Activated T-helper 1 cell treated with Interleukin-2 at 50 U/mL for 16 hours (primary cell): ENCODE measurements at places on chromosomes 3 and 15.

DNA sequence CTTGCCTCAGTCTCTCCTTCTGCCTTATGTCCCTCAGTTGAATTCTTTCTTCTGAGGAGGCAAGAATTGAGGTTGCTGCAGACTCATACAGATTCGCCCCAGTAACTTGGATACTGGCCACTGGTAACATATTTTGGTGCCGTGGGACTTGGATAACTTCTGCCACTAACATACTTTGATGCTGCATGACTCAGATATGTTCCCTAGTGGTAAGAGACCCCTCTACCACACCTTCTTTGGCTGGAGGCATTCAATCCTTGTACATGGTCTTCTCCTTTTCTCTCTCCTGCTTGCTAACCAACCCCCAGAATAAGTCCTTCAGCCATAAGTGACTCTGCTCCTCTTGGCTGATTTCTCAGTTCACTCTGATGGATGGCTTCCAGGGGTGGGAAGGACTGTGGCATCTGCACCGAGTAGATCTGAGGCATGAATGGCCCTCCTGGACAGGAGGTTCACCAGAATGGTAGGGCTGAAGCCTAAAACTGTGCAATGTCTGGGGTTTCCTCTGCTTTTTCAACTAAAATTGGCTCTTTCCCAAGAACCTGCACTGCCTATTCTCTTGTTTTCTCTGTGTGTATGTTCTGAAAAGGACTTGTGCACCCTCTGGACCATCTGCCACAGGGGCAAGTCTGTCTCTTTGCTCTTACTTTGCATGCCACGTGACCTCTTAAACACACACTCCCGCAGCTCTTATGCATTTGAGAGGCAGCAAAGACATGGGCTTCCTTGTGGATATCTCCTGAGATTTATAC, 55.5 kb upstream of the FSTL1 start:
- DNase-seq = no peak

- DNase-seq = no peak
These were observed 23.0 kb upstream of the FURIN start for GRCh38 chr15:90845201-90845949.

DNA sequence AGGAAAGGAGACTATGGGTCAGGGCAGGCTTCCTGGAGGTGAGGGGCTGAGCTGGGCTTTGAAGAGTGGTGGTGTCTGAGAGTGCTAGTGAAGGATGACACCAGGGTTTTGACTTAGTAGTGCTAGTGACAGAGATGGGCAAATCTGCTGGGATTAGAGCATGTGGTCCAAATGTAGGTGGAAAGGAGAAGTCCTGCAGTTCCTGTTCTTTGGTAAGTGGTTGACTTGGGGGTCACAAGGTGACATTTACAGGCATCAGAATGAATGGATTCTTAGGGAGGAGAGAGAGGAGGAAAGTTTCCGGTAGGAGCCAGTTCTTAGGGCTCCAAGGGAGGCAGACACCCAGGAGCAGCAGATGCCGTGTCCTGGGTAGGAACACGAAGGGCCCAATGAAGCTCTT, 796 bp upstream of the DOCK3 start:
- DNase-seq = no peak

DNA sequence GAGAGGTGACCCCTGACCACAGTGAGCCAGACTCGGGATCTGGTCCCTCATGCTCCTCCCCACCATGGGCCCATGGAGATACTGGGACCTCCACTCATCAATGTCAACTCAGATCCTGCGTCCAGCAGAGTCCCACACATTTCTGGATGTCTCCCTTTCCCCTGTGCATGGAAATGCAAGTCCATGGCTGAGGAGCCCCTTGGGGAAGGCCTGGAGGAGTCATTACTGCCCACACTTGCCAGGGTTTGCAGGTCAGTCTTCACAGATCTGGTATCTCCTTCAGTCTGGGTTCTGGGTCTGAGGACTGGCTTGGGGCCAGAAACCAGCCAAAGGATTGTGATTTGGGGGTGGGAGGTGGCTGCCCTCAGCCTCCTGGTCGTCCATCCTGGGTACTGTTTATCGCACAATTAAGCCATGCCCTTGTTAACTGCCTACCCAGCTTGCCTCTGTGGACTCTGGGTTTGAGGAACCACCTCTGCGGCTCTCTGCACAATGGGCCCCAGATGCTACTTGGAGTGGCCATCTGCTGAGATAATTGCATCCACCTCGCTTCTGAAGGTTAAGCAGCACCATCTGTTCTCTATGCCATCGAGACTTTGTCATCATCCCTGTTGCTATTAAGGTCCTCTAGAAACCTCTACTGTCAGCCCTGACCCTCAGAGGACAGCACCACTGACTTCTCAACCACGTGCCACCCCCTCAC, 49.9 kb upstream of the KLF13 start:
- no peak for DNase-seq

DNA sequence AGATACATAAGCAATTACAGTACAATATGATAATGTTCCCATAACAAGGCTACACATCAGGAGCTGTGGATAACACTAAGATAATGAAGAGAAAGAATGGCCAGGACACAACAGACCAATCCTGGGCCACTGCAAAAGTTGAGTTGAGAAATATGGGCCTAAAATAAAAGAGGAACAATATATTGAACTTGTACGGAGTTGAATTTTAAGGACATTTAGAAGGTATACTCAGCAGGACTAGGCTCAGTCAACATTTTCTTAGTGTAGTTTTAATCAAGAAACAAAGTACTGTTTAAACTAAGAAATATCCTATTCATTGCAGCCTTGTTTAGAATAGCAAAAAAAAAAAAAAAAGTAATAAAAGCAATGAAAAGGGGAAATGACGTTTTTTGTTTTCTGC, 24.3 kb downstream of the HERC1 start:
- DNase-seq = no peak

GRCh38 chr3:105793040-105793439, 75.8 kb downstream of the CBLB start:
- DNase-seq = no peak
